ENCODE measurements at places on chromosomes 6 and 20.

DNA sequence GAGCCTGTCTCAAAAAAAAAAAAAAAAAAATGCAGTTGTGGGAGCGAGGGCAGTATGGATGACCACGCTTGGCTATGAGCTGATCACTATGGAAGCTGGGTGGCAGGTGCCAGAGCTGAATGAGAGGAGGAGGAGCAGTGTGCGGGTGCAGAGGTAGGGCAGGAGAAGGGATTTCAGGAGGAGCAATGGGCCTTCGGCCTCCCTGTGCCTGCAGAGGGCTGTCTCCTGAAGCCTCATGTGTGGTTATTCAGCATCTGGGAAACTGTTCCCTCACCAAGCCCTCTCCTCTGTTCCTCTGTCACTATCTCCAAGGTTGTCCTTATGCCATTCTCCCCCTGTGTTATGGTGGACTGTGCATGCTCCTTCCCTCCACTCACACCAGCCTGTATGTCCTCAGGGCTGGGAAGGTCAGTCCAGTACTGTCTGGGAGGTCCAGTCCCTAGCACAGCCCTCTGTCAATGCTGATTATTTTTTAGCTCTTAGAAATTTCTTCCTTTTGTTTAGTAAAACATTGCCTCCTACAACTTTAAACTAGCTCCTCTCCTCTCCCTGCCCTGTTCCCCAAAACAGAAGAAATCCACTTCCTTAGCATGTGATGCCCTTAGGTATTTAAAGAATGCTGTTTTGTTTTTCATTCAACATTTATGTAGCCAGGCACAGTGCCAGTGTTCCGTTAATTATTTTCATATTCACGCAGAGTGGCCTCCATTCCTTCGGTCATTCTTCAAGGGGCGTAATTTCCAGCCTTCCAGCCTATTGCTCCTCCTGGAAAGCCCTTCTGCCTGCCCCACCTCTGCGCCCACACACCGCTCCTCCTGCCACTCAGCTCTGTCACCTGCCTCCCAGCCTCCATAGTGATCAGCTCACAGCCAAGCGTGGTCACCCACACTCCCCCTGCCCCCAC lies 48.9 kb downstream of the CNBD2 start:
- ATAC-seq: no peak

DNA sequence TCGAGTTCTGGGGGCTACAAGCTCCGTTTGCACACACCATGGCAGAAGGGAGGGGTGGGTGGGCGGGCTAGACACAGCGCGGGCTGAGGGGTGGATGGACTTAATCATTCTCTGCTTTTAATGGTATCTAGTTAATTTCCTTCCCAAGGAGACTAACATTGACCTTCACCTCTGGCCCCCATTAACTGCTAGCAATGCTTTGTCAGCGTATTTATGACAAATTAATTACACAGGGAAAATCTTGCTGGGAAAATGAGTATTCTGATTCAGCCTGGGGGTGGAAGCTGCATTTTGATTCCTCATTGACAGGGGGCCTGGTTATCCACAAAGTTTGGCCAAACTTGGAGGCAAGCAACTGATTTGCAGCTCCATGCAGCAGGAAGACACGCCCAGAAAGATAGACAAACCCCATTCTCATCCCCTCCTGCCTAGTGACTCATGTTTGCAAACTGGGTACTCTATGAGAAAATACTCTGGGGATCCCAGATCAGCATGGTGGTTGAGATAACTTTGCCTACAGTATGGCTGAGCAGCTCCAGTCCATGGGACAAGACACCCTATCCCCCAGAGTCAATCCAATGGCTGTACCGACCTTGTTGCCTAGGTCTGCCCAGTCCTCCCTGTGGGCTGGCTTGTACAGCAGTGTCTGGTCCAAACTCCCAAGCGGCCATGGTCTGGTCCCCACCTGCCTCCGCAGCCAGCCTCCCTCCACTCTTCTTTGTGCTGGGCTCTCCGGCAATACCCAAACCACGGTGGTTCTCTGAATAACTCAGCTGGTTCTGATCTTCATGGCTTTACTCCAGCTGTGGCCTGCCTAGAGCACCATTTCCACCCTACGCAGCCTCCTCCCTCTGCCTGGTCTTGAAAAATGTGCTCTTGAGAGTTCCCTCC lies 19.7 kb downstream of the ZBP1 start:
- no peak for ATAC-seq

GRCh38 chr6:135622081-135622480 lies 124.5 kb upstream of the AHI1 start:
- ATAC-seq: no peak

- no peak for ATAC-seq
Measured at GRCh38 chr6:16713597-16713996, 47.7 kb downstream of the ATXN1 start.

GRCh38 chr20:30816182-30816645 lies 441.2 kb upstream of the DEFB115 start:
- ATAC-seq: no peak

GRCh38 chr6:90284236-90285041 lies 12.2 kb downstream of the BACH2 start:
- ATAC-seq: peak; percentile 74

DNA sequence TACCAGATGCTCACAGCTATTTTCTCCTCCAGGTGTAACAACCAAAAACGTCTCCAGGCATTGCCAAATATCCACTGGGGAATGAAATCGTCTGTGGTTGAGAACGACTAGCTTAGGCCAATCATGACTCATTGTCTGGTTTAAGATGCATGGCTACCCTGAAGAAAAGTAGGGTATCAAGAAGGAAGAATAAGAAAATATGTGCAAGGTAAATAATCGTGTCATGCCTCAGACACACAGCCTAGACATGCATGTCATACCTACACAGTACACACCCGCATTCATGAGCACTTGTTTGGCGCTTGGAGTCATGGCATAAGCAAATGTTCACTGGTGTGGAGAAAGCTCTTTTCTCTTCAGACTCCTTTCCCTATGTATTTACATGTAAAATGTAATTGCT lies 745.7 kb downstream of the MAFB start:
- no peak for ATAC-seq

GRCh38 chr6:140237251-140237650 lies 862.8 kb upstream of the CITED2 start:
- no peak for ATAC-seq

DNA sequence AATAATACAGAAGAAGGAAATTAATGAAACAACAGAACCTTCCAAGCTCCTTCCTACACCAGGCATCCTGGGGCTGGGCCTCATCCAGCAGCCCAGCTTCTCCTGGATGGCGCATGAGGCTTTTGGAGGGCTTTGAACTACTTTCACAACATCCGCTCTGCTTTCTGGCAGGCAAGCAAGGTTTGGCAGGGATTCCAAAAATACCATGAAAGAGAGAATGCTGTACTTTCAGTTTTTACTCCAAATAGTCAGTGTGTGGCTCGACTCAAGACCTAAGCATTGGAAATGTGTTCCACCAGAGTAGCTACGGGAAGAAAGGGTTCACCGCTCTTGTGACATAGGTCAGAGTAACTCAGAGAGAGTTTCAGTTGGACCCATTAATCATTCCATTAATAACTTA lies 125.4 kb downstream of the OPRM1 start:
- ATAC-seq: no peak

DNA sequence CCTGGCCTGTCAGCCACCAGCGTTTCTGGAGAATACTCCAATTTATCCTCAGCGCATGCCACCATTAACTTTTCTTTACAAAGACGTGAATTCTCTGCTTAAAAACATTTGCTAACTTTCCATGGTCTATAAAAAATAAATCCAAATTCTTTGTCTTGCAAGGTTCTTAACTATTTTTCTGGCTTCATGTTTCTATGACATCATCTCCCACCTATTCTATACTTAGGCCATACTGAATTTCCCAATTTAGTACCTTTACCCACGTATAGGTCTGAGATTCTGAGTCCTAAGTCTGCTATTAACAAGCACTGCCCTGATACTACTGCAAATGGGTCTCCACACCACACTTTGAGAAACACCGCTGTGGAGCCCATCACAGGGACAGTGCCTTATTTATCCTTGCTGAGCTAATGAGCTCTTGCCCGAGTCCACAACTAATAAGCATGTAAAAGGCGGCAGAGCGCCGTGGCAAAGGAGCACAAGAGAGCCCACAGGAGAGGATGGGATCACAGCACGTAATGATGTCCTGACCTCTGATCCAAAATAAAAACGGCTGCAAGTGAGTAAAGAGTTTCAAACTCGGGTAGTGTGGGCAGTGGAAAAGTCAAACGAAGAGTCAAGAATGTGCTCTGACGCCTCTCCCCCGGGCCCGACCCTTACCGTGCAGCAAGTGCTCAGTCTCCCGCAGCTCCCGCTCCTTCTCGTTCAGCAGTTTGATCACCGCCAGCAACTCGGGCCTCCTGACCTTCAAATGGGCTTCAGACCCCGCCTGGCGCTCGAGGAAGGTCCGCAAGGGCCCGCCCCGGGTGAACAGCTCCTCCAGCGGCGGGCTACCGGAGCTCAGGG lies 519 bp downstream of the MTRF1L start:
- ATAC-seq: peak; percentile 9

DNA sequence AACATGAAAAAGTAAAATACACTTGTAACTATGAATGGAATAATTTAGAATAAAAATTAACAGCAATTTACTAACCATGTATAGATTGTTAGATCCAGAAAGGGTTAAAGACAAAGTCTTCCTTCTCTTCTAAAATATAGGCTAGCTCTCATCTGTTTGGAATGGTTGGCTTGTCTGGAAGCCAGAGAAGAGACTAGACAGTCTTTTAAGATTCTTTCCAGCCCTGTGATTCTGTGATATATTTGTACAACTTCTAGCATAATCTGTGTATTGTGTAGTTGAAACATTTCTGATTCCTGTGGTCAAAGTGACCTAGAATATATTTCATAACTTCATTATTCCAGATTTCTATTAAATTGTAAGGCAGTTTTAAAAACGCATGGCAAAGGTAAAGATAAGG lies 196.6 kb downstream of the UST start:
- ATAC-seq: no peak

DNA sequence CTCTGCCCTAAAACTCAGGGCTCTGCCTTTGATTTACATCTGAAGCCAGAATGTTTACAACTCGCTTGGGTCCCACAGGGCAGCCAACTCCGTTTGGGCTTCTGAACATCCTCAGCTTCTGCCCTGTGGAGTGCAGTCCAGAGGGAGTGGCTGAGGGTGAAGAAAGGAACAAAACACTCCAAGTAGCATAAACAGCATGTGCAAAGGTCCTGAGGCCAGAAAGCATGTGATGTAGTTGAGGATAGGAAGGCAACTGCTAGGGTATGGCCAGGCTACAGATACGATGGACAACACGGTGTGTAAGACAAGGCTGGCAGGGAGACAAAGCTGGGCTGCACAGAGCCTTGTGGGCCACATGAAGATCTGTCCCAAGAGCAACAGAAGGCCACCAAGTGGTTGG lies 12.5 kb downstream of the JAG1 start:
- ATAC-seq: no peak

DNA sequence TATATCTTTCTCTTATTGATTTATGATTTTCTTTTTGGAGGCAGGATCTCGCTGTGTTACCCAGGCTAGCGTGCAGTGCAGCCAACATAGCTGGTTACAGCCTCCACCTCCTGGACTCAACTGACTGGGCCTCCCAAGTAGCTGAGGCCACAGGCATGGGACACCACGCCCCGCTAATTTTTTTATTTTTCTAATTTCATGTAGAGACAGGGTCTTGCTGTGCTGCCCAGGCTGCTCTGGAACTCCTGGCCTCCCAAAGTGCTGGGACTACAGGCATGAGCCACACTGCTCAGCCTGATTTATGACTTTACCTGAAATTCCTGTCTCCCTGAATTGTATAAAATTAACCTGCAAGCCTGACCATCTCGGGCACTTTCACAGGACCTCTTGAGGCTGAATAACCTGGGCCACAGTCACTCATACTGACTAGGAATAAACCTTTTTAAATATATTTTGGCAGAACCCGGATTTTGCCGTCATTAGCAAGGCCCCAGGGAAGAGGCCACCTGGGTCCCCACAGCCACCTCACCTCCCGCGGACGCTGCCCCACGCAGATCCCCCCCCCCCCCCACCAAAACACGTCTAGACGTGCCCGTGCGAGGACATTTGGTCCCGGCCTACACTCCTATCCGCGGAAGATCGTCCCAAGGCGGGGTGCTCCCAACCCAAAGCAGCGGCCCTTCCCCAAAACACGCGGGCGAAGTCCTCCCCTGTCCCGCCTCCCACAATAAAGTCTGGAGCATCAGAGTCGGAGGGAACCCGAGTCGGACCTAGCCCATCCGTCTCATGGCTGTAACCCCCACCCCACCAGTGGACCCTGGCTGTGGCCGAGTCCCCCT lies 902 bp downstream of the ZNF337 start:
- ATAC-seq: no peak

GRCh38 chr6:96537726-96538125 lies 16.1 kb downstream of the UFL1 start:
- ATAC-seq: no peak

- peak; percentile 69 for ATAC-seq
Measured at GRCh38 chr6:158536084-158536890, 23.6 kb upstream of the TMEM181 start.

DNA sequence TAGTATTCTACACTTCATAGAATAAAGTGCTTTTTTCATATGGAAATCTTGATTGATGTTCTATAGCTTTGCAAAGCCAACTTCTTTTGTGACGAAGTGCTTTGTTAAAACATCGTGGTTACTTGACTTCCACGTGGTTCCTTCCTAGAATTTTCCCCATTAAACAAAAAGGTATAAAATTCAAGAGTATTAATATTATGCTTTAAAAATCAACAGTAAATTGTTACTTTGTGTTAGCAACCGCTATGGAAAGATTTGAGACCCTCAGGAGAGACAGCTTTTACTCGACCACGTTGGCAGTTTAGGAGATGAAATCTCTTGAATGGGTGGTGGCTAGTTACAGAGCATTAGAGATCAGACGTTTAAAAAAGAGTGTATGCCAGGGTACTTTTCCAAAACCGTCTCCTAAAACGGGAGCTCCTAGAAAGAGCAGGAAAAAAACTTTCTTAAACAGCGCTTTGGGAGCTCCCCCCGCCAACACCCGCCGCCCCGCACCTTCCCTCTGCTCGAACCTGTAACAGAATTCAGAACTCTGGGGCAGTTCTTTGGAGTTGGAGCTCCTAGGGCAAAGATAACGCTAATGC lies 920 bp downstream of the GJA1 start:
- no peak for ATAC-seq

- no peak for ATAC-seq
Measured at GRCh38 chr6:160249671-160250070, 8.9 kb downstream of the SLC22A2 start.

- no peak for ATAC-seq
Measured at GRCh38 chr20:24465730-24466129, 3.7 kb upstream of the SYNDIG1 start.

DNA sequence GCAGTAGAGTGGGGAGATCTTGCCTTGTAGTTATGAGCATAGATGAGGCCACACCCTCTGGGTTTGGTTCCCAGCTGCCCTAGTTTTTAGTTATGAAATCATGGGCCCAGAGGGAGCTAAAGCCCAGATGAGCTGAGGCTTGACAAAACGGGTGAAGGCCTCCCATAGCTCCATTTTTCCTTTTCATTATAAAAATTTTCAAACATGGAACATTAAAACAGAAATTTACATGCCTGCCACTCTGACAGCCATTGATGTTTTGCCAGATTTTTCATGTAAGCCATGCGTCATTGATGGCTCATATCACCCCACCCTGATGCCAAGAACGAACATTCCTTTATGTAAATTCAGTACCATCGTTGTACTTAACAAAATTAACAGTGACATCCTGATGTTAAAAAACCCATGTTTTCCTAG lies 67.9 kb downstream of the IGF2R start:
- no peak for ATAC-seq
